ENCODE measurements at places on chromosomes 11 and 22.
A peak's percentile ranks its signal among the peaks of the same experiment; 100 is the strongest.

DNA sequence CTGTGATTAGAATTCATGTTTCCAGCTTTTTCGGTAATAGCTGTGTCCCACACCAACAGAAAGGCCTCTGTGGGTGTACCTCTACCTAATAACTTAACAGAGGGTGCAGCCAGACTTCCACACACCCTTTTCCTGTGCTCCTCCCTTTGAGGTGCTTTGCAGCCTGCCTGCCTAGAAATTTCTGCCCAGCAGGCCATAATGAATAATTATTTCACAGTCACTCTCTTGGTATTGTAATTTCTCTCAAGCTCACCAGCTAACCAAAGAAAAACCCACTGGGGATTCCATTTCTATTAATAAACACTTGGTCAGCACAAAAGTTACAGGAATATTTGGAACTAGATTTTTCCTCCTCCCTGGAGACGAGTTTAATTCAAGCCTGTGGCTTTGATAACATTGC is 13.3 kb downstream of the WT1 start:
- DNase-seq: no peak

- no peak for DNase-seq
Observed at GRCh38 chr11:134508219-134508990, 96.4 kb upstream of the B3GAT1 start.

- DNase-seq: peak; percentile 76
Observed at GRCh38 chr22:35023692-35024363, 42.1 kb upstream of the ISX start.

GRCh38 chr11:80146232-80146631 is 705.4 kb upstream of the TENM4 start:
- peak; percentile 10 for DNase-seq

- no peak for DNase-seq
Observed at GRCh38 chr11:84129961-84130576, 843.9 kb upstream of the CCDC90B start.

GRCh38 chr22:45155050-45155840 is 8.5 kb upstream of the NUP50 start:
- DNase-seq: no peak

DNA sequence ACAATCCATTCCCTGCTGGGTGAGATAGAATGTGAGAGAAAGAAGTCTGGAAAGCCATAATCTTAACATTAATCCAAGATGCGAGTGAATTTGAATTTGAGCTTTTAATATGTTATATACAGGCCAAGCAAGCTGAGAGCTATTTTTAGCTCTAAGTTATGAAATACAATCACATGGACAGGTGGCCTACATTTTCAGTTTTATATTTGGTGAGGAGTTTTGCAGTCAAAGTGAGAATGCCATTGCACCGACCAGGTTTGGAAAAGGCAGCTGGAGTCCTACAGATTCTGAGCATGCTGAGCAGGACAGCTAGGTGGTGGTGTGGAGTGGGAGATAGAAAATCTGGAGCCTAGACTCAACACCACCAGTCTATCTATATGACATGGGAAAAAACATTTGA is 12.0 kb downstream of the OR5B21 start:
- no peak for DNase-seq

DNA sequence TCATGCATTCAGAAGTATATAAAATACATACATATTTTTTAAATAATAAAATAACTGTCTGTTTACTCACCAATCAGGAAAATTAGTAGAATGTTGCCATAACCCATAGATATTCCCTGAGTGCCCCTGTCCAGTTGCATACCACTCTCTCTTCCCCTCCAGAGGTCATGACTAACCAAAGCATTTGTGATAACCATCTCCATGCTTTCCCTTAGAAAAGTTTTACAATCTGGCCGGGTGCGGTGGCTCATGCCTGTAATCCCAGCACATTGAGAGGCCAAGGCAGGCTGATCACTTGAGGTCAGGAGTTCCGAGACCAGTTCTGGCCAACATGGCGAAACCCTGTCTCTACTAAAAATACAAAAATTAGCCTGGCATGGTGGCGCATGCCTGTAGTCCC is 33.2 kb upstream of the LDHA start:
- DNase-seq: no peak

DNA sequence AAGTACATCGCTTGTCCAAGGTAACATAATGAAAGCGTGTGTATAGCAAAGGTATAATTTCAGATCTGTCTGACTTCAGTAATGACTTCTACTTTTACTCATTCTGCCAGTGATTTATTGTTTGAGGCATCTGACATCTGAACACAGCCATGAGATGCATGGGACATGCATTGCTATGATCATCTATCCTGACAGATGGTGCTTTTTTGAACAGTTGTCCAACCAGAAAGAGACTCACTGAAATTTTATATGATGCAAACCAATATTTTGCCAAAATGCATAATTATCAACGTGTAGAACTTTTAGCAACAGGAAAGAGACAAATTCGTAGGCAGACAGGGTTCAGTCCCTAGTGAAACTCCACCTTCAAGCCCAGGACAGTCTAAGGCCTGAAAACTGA is 19.6 kb downstream of the OR5M3 start:
- DNase-seq: no peak
